Fibroblast of skin of scalp (primary cell): ENCODE measurements at places on chromosomes 16 and 17.

DNA sequence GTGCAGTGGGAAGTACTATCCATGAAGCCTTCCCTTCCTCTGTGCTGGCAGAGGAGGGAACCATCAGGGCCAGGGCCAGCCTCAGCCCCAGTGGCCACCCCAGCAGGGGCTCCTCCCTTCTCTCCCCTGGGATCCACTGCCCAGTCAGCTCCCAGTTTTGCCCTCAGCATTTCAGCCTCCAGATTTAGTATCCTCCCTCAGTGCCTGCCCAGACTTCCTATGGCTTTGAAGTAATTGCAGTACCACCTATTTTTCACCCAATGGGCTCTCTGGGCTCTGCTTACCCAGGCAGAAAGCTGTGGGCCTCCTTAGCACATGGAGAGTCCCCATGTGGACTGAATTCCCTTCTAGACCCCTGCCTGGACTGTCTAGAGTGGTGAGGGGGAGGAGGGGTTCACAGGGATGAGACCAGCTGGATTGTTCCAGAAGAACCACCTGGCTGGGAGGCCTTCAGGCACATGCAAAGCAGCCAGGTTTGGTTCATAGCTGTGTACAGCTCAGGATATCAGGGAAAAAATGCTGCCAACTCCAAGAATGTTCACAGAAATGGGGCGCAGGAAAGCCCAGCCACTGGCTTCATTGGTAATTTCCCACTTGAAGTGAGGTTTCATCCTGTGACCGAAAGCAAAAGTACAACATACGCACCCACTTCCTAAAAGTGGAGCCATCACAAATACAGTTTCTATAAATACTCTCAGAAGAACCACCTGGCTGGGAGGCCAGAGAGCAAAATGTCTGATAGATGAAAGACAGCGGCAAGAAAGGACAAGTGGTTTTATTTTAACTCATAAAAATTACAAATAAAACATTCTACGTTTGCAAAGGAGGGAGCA is 15.2 kb upstream of the HERPUD1 start:
- no peak for DNase-seq

GRCh38 chr17:65553009-65553645 is 8.3 kb downstream of the AXIN2 start:
- peak; percentile 94 for DNase-seq

GRCh38 chr17:21535686-21536375 is 156.5 kb upstream of the KCNJ18 start:
- DNase-seq: no peak

- DNase-seq: no peak
These were observed 5.6 kb downstream of the TOP3A start for GRCh38 chr17:18309202-18309601.

DNA sequence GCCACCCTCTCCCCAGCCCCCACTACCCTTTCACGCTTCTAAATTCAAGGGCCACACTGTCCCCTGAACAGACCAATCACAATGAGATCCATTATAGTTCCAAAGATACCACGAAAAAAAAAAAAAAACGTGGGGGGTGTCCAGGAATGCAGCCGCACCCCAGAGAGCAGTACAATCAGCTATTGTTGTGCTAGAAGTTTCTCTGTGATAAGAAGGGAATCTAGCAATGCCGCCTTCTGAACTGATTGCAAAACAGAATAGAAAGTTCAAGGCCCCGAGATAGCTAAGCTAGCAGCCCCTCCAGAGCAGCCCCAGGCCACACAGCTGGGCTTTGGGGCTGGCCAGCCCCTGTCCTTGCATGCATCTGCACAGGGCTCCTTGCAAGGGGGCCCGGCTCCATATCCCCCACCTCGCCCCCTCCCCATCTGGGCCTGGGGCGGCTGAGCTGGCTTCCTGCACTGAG is 86.9 kb upstream of the CBX4 start:
- no peak for DNase-seq

DNA sequence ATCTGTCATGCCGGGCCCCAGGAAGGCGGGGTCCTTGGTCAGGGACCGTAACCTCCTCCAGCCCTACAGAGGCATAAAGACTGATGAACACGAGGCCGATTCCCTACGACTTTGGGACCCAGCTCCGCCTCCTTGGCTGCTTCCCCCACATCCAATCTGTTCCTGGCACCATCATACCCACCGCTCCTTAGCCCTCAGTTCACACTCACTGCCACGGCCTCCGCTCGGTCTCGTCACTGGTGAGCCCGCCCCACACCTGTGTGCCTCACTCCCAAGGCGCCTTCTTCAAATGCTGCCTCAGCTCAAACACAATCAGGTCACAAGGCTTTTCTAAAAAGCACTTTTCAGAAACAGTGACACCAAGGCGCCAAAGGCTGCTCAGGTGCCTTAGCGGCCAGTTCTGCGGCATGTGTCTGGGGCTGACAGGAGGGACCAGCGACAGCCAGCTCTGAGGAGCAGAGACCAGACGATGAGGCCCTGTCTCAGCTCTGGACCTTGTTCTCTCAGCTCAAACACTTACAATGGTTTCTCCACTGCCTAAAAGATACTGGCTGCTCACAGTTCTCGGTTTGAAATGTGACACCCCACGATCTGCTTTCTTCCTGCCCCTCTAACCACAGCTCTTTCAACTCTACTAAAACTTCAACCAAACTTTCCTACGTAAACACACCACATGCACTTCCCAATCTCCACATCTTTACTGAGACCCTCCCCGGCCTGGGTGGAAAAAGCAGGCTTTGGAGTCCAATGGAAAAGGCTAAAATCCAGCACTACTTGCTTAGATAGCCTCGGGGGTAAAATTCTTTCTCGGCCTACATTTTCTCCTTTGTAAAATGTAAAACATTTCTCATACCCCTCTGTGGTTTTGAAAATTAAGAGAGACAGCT is 33.2 kb downstream of the CYB5D2 start:
- DNase-seq: peak; percentile 20

GRCh38 chr16:78522327-78522726 is 422.9 kb downstream of the WWOX start:
- no peak for DNase-seq

DNA sequence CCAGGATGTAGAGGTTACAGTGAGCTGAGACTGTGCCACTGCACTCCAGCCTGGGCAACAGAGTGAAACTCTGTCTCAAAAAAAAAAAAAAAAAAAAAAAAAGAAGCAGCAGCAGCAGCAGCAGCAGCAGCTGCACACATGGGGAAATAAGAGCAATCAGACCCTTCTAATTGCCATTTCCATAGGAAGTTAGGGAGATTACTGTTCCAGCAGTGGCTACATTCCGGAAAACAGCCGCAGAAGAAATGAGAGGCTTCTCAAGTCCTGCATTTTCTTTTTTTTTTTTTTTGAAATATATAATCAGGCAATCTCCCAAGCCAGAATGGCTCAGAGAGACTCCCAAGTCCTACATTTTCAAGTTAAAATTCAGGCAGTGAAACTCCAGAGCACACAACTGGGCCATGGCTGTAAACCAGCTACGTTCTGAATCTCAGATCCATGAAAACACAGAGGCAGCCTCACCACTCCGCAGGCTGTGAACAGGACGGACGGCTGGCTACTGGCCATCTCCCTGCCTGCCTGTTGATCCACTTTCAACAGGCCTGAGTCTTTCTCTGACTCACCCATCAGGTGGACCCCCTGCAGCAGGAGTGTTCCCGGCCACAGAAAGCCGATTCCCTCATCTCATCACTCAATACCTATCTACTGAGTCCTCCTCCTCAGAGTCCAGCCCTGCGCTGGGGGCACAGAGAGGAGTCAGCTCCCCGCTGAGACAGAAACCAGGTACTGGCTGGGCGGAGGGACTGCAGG is 15.0 kb downstream of the TRPV1 start:
- peak; percentile 71 for DNase-seq

DNA sequence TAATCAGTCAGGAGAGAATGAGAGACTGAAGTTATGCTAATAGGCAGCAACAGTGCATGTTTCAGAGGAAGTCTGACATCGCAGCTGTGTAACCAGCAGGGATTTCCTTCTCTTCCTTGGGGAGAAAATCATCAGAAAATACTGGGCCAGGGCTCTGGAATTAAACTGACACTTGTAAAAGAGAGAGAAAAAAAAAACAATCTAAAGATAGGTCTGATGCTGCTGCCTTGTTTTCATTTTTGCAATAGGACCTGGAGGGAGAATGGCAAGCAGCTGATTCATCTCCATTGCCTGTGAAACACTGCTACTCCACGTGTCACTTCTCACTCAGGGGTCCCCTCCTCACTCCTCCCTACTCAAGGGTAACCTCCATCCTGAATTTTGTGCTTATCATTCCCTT is 17.7 kb upstream of the CORO6 start:
- DNase-seq: peak; percentile 71

DNA sequence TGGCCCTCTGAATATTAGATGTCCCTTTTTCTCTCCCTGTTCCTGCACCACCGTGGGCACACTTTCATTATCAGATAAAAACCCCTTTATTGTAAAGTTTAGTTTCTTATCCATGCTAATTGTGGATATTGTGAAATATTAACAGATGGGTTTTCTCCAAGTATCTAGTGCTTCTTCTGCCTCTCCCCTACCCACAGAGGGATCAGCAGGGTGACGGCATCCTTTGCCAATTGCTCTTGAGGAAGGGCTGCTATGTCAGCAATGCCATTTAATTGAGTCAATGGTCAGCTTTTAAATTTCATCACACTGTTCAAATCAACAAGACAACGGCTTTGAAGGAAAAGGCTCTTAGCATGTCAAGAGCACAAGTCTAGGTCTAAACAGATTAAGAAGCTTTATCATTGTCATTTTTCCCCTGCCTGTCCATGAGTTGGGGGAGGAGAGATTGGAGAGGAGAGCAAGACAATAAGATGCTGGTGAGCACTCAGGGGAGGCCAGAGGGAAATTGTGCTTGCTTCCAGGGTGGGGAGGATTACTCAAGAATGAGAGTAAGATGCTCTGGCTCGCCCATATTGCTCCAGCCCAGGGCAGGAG is 443.0 kb upstream of the CCL2 start:
- no peak for DNase-seq

DNA sequence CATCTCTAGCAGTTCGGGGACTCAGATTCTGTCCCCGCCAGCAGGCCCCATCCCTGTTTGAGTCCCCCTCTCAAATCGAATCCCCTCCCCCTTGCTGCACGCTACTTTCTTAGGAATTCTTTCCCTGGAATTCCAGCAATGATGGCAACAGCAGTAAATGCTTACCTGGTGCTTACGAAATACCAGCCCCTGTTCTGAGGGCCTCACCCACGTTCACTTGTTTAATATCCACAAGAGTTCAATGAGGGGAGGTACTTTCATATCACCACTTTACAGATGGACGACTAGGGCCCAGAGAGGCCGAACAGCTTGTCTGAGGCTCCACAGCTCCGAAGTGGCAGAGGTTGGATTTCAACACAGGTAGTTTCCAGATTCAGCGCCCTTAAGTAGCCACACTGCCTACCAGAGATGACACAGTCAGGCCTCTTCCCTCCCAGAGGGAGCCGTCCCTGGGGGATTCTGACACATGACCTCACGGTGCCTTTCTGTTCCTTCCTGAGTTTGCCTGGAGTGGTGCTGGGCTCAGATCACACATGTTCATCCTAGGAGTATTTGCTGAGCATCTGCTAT is 120.7 kb upstream of the GSE1 start:
- DNase-seq: no peak

DNA sequence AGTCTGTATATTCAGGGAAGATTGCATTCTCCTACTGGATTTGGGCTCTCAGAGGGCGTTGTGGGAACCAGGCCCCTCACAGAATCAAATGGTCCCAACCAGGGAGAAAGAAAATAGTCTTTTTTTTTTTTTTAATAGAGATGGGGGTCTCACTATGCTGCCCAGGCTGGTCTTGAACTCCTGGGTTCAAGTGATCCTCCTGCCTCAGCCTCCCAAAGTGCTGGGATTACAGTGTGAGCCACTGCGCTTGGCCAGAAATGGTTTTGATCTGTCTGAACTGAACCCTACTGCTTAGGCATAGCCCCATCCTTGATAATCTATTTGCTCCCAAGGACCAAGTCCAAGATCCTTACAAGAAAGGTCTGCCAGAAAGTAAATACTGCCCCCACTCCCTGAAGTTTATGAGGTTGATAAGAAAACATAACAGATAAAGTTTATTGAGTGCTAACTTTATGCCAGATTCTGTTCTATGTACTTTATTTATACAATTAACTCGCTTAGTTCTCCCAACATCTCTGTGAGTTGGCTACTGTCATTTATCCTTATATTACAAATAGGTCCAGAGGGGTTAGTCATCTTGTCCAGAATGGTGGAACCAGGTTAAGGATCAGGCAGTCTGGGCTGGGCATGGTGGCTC is 13.5 kb downstream of the G6PC1 start:
- DNase-seq: no peak

GRCh38 chr17:37358098-37358829 is 17.5 kb upstream of the C17orf78 start:
- peak; percentile 46 for DNase-seq

- DNase-seq: no peak
These were observed 19.0 kb upstream of the SMG8 start for GRCh38 chr17:59190806-59191205.

DNA sequence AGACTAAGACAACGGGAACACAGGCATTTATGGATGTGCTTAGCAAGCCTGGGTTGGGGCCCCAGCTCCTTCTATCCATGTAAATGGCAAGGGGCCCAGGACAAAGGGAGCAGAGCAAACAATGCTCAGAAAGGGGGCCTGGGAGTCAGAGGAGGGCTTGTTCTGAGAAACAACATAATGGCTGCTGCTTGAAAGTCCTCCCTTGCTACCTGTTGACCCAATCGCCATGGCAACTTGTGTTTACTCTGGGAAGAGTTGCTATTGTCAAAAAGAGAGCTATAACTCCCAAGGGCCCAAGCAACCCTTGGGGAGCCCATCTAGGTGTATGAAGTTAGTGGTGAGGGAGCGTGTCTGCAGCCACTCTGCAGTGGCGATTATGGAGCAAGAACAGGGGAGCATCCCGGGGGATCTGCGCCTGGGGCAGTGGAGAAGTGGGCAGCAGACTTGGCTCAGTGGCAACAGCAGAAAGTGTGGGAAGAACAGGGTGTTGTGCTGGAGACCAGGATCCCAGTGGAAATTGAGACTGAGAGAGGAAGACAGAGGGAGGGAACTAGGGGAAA is 118.7 kb upstream of the NLRP1 start:
- DNase-seq: no peak

GRCh38 chr17:38539386-38539785 is 66.4 kb downstream of the SRCIN1 start:
- no peak for DNase-seq

- DNase-seq: no peak
These were observed 75.9 kb downstream of the PLD6 start for GRCh38 chr17:17130077-17130844.

DNA sequence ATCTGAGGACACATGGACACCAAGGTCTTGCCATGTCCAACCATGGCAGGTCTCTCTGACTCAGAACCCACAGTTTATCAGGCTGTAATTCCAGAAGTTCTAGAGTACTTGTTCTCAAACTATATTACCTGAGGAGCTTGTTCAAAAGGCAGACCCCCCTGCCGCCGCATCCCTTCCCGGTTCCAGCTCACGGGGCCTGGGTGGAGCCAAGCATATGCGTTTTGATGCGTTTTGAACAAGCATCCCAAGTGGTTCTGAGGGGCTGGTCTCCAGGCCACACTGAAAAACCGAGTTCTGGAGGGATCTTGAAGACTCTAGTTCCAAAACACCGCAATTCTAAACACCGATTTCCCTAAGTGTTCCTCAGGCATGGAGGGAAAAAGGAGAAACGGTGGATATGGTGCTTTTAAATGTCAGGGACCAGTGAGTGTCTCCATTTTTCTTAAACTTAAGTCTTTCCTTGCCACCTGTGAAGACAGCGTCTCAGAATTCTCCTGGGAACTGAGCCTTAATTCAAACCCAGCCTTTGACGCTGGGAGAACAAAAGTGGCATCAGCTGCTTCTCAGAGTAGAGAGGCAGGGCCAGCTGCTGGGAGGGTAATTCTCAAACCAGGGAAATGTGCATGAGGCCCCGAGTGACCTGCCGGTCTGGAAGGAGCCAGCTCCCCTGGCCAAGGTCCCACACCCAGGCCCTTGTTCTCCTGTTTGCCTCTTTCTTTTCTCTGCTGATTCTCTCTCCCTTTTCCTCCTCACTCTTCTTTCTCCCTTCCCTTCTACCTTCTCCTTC is 84.4 kb upstream of the PLCG2 start:
- DNase-seq: no peak
